Mucosa of gallbladder (tissue), 1 donor: ENCODE measurements at places on chromosomes 4 and X.

GRCh38 chr4:142091085-142091513 lies 454.7 kb downstream of the IL15 start:
- no peak for DNase-seq

DNA sequence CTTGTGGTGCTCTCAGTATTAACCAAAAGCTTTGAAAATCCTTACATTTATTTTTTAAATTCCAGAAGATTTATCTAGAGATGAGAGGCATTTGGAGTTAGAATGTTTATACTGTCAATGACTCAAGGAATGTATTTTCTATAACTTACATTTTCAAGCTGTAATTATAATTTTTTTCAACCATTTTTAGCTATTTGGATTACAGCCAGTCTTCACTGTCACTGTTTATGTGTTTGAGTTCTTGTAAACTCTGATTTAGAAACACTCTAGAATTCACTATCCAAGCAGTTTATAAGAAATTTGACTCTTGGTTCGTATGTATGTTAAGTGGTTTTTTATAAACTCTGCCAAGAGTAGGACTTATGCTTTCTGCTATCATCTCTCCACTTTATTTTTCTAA lies 36.7 kb upstream of the GUCY1A1 start:
- DNase-seq, result no peak

- DNase-seq, result no peak
Measured at GRCh38 chr4:15234856-15235126, 193.0 kb upstream of the C1QTNF7 start.

GRCh38 chrX:37685381-37686359 lies at the start of gene XK:
TSS of gene XK (plus strand) at chrX:37685791. CDS start at chrX:37685962, 171 bp downstream.
- DNase-seq, result peak; percentile 30

DNA sequence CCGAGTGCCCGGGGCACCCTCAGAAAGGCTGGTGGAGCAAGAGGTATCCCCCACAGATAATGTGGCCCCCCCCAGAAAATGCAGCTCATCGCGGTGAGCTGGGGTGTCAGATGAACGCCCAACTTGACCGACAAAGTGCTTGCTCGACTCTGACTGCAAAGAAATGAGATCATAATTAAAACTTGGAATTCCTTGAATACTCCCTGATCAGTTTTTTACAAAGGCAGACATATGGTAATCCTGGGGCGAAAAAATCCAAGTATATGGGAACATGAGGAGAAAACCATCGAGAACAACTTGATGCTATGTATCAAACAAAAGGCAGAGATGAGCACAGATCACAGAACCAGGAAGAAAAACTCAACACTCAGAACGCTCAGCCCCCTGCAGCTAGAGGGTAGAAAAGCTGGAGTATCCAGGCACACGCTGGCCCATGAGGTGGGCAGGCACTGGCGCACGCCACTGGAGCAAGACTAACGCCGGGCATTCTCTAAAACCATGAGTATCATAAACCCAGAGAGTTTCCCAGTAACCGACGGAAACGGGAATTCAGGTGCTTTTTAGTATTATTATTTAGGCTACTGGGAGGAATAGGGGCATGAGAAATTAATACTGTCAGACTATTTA lies 127.3 kb downstream of the AFAP1 start:
- no peak for DNase-seq

DNA sequence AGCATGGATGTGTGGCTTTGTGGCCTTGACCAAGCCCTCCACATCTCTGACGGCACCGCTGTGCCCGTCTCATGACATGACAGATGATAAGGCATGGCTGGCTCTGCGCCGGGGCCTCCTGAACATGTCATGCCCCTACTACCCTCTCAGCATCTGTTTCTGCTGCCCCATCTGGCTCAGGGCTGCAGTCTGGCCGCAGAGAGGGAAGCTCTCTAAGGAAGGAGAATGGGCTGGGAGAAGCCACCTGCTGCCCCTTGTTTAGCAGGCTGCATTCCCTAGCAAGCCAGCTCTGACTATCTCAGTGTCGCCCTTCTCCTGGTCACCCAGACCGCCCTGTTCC lies 7.2 kb downstream of the ZNF185 start:
- no peak for DNase-seq

DNA sequence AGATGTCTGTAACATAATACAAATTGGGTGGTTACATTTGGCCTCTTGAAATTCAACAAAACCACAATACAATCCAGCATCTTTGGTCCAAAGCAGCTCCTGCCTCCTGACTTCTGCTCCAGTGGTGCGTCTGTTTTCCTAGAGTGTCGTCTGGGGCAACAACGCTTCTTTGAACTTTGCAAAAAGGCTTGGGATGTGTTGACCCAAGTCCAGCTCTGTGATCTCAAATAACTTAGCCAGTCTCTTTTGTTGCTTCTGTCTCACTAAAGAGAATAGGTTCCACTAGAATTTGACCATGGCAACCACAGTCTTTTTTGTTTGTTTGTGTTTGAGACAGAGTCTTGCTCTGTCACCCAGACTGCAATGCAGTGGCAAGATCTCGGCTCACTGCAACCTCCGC lies 324.0 kb downstream of the DHRSX start:
- no peak for DNase-seq

- DNase-seq, result no peak
Measured at GRCh38 chr4:76201276-76201675, 12.3 kb downstream of the SCARB2 start.

DNA sequence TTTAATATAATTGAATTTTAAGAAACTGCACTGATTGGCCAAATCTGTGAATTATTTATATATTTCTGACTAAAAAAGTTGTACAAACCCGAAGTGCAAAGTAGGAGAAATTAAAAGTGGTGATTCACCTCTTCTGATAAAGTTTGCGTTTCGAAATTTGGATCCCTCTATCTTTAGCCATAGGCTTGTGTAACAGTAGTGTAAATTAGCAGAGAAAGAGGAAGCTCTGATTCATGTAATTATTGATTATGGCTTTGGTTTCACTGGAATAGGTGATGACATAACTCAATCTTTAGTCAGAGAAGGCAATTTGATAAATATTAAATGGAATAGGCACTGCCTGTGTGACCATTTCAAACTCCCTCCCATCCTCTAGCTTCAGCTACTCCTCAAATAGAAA lies 717.8 kb upstream of the PCDH7 start:
- DNase-seq, result no peak

GRCh38 chr4:11081006-11081405 lies 347.7 kb downstream of the HS3ST1 start:
- no peak for DNase-seq

DNA sequence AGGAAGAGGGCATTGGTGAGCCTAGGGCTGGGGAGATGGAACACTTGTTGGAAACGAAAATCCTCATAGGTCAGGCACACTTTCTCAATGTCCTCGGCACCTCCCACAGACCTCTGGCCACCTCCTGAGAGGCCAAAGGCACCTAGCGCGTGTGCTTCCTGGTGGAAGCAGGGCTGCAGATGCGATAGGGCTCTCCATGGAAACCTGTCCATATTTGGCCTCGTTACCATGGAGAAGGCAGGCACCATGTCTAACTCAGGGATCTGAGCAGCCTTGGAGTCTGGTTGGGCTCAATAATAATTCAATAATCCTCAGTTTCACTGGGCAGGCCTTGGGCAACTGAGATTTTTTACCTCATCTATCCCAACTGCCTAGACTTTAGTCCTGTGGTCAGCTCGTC lies 58.3 kb downstream of the RAI2 start:
- DNase-seq, result no peak

GRCh38 chr4:149845743-149846142 lies 30.1 kb upstream of the IQCM start:
- DNase-seq, result no peak

DNA sequence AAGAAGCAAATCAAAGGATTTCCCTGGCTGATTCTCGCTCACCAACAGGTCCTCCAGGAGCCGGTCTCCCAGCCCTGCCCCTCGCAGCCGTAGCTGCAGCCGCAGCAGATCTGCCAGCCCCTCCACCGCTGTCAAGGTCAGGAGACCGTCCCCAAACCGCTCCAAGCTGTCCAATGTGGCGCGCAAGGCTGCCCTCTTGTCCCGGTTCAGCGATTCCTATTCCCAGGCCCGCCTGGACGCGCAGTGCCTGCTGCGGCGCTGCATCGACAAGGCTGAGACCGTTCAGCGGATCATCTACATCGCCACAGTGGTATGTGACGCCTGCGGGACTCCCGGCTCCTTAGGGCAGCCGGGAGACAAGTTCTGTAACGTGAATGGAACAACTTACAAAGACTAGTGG lies 25.6 kb downstream of the SPATA18 start:
- DNase-seq, result no peak

GRCh38 chrX:119775517-119776238 lies 15.8 kb downstream of the RPL39 start:
- DNase-seq, result no peak

DNA sequence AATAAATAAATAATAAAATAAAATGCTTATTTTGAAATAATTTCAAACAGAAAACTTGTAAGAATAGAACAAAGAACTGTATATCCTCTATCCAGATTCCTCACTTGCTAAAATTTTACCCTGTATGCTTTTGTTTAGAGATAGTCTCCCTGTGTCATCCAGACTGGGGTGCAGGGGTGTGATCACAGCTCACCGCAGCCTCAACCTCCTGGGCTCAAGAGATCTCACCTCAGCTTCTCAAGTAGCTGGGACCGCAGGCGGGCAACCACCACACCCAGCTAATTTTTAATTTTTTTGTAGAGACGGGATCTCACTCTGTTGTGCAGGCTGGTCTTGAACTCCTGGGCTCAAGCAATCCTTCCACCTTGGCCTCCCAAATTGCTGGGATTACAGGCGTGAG lies 17.5 kb upstream of the ARAF start:
- no peak for DNase-seq

GRCh38 chr4:2938906-2939305 lies 24.3 kb downstream of the NOP14 start:
- no peak for DNase-seq

GRCh38 chr4:76016393-76016792 lies 6.9 kb downstream of the CXCL10 start:
- no peak for DNase-seq

DNA sequence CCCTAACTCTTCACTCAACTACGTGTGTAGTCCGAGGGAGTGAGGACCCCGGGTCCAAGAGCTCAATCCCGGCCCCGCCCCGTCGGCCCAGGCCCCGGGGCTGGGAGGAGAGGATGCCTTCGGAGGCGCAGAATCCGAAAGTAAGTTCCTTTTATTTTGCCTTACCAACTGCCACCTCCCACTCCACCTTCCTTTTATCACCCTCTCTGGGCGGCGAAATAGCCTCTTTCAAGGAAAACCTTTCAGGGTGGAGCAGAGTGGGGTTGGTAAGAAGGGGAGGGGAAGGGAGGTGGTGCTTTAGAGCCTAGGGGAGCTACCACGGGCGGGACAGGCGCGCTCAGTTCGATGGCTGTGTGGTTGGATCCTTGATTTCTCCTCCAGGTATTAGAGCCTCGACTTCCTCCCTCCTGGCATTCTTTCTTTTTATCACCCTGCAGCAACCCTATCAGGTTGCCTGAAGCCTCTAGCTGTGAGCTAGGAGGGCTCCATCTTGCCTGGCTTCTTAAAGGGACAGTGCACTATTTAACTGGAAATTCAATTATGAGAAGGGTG lies 191.2 kb downstream of the RRAGB start:
- no peak for DNase-seq

DNA sequence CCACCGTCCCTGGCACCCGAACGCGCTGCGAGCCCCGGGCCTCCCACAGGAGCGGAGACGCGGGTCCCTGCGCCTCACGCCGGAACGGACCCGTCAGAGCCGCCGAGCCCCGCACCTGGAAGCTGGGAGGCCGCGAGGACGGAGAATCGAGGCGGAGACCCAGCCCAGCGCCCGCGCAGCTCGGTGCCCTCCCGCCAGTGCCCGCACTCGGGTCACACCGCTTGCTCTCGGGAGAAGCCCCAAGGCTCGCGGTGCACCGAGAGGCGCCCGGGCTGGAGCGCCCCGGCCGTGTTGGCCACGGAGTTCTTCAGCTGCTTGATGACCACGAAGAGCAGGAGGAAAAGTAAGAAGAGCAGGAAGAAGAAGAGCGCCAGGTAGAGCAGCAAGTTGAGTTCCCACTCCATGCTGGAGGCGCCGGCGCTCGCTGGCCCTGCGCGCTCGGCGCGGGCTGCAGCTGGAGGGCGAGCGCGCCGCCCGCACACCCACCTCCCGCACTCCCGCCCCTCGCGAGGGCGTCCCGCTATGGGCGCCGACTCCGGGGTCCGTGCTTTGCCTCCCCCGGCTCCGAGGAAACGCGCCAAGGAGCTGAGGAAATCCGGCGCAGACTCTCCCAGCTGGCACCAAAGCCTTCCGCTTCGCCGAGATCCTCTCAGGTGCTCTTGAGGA lies at the start of gene SMIM43:
Gene SMIM43 (minus strand): TSS at position 463 of the 666 bp plus-strand sequence. CDS start 59 bp downstream, at position 404.
- DNase-seq, result no peak

- DNase-seq, result no peak
Measured at GRCh38 chrX:12405306-12405705, 267.0 kb downstream of the FRMPD4 start.

DNA sequence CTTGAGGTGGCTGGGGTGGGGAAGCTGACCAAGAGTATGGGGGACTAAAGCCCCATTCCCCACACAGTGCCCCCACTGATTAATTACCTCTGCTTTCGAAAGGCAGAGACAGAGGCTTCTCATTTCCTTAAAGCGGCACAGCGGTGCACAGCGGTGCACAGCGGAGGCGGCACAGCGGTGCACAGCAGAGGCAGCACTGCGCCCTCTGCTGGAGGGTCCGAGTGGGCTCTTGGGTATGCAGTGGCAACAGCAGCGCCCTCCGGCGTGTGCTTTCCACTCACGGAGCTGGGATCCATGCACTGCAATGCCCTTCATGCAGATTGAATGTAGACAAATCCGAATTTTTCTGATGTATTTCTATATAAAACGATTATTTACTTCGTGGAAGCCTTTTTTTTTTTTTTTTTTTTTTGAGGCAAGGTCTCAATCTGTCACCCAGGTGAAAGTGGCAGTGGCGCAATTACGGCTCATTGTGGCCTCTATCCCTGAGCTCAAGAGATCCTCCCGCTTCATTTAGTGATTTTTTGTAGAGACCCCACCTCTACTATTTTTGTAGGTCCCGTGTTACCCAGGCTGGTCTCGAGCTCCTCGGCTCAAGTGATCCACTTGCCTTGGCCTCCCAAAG lies 19.7 kb upstream of the PRPS2 start:
- DNase-seq, result peak; percentile 32

DNA sequence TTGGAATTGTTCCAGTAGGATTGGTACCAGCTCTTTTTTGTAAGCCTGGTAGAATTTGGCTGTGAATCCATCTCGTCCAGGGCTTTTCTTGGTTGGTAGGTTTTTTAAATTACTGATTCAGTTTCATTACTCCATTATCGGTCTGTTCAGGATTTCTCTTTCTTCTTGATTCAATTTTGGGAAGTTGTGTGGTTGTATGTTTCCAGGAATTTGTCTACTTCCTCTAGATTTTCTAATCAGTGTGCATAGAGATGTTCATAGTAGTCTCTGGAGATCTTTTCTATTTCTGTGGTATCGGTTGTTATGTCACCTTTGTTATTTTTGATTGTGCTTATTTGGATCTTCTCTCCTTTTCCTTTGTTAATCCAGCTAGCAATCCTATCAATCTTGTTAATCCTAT lies 248.7 kb downstream of the ARHGAP10 start:
- no peak for DNase-seq

- DNase-seq, result no peak
Measured at GRCh38 chr4:18756671-18757070, 735.1 kb upstream of the LCORL start.

DNA sequence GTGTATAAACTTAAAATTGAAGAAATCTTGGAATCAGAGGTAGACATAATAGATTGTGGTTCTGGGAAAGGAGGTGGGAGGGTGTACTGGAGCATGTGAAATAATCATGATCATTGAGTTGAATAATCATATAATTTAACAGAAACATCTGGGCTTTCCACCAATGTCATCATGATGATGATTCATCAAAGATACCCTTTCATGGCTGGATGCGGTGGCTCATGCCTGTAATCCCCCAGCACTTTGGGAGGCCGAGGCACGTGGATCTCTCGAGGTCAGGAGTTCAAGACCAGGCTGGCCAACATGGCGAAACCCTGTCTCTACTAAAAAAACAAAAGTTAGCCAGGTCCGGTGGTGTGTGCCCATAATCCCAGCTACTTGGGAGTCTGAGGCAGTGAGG lies 6.7 kb upstream of the RUFY3 start:
- no peak for DNase-seq
